Fibroblast of skin of back (primary cell): ENCODE measurements at places on chromosomes 4 and X.

- no peak for DNase-seq
These were observed 33.2 kb downstream of the NBDY start for GRCh38 chrX:56762220-56762619.

DNA sequence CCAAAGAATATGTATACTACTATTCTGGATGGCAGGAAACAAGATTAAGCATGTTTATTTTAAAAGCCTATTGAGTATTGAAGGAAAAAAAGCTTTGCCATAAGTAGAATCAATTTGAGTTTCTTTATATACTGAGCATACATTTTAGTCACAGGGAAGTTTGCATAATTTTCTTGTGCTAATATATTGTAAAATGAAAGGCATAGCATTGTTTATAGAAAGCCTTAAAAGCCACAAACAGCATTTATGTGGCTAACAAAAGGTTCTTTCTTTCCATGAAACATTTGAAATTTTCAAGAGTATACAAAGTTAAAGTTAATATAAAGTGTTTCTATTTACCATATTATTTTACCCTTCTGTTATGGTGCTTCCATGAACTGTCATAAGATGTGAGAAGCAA is 1133.8 kb upstream of the PCDH10 start:
- DNase-seq = no peak

DNA sequence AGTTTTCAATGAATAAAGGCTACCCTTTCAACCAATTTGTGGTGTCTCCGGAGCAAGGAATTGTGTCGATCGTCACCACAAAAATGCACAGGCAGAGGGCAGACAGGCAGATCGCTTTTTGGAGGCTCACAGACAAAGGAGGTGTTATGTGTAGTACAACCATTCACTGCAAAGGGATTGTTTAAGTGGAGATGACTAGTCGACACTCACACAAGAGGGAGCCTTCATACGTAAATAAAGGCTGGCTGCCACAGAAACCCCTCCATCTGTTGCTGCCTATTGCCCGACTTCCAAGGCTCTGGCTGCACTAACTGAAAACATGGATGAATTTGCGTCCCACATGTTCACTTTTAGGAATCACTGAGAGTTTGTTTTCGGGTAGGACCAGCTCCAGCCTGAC is 281.1 kb downstream of the NKX6-1 start:
- DNase-seq = no peak

GRCh38 chr4:168979338-168979737 is 30.7 kb downstream of the CBR4 start:
- no peak for DNase-seq

DNA sequence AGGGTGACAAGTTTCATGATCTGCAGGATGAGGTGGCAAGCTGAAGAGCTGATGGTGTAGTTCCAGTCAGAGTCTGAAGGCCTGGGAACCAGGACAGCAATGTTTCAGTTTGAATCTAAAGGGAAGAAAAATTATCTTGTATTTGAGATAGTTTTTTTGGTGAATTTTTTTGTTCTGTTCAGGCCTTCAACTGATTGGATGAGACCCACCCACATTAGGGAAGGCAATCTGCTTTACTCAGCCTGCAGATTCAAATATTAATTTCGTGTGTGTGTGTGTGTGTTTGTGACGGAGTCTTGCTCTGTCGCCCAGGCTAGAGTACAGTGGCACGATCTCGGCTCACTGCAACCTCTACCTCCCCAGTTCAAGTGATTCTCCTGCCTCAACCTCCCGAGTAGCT is 22.1 kb upstream of the SMIM14 start:
- DNase-seq = no peak

GRCh38 chr4:174284487-174284886 is 776 bp downstream of the CEP44 start:
- no peak for DNase-seq

DNA sequence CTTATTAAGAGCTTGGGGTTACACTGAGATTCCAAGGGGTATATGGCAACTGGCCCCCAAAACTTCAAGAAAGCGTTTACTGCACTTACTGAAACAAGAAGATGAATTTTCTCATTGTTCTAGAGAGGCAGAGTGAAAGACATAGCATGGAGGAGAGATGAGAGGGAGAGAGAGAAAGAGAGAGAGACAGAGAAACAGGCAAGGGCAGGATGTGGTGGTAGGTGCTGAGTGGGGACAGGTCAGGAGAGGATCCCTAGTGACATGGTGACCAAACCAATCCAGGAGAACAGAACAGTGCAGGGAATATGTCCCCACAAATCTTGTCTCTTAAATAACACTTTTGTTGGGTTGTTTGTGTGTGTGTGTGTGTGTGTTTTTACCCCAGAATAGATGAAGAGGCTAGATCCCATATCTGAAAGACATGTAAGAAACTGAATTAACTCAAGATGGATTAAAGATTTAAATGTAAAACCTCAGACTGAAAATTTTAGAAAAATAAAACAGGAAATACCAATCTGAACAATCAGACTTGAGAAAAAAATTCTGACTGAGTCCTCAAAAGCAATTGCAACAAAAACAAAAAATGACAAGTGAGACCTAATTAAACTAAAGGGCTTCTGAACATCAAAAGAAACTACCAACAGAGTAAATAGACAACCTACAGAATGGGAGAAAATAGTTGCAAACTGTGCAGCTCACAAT is 202.2 kb downstream of the QDPR start:
- DNase-seq = peak; percentile 53
